ENCODE measurements at places on chromosomes 11 and 22.

DNA sequence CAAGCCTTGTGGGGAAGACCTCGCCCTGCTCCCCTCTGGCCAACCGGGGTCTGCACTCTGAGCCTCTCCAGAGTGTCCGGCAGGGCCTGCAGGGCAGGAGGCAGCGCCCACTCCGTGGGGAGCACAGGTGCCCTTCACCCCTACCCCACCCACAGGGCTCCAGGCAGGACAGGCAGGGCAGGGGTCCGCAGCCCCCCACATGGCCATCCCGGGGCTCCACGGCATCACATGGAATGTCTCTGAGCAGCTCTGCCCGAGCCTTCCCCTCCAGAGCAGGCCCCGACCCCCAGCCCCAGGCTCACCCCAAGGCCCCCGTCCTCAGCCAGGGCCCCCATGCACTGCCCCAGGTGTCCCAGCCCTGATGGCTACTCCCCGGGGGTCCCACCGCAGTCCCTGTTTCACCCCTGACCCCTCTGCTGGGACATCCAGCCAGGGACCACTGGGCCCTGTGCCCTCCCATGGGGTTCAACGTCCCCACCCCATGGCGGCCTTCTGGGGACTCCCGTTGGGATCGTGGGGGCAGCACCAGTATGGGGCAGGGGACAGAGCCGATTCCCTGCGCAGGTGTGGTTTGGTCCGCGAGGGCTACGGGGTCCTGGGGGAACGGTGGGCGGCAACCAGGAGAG, 77.7 kb downstream of the BRD1 start:
- DNase-seq = no peak

DNA sequence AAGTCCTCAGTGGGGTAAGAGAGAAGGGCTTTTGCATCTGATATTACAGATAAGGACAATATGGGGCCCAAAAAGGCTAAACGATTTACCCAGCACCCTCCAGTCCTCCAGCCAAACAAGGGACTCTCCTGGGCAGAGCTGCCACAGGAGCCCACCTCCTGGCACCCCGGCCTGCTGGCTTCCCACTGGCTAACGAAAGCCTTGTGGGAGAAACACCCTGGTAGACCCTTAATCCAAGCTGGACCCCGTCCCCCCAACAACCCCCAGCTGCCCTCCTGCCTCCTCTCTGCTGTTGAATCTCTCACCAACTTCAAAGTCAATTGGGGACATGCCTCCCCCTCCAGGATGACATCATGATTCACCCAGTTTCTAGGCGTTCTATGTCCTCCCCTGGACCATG, 10.8 kb downstream of the C1QTNF6 start:
- no peak for DNase-seq

- no peak for DNase-seq
These were observed 47.9 kb upstream of the ARHGAP42 start for GRCh38 chr11:100639140-100639539.

DNA sequence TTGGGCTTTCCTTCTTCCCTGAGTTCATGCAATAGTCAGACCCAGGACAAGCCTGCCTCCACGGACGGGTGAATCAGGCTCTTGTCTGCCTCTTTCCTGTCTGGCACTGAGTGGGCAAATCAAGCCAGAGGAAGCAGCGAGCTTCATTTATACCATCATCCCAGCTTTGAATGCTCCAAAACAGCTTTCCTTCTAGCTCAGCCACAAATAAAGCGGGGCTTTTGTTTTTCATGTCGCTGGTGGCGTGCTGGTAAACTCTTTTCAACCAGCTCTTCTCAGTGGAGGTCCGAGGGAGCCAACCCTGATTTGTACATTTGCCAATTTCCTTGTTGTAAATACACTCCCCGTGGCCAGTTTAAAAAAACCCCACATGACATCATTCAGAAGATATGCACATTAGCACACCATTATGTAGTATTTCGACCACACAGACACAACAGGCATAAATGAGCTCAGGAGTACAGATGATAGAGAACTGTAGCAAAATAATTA, 8.6 kb downstream of the C11orf91 start:
- DNase-seq = no peak

DNA sequence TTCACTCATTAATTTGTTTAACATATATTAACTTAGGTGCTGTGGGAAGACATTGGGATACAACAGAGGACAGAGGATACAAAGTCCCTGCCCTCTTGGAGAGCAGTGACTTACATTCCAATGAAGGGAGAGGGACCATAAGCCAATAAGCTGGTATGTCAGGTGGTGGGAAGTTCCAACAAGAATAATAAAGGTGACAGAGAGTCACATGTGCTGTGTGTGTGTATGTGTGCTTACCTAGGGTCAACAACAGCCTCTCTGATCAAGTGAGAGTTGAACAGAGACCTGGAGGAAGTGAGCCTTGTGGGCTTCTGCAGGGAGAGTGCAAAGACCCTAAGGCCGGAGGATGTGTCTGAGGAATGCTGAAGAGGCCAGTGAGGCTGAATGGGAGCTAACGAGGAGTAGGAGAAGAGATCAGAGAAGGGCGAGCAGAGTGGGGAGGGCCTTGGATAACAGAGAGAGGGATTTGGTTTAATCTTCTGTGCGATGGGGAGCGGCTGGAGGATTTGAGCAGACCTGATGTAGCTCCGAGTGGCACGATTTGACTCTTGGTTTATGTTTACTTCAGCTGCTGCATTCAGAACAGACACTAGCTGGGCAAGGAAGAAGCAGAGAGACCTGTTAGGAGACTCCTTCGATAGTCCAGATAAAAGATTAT, 35.3 kb downstream of the MAP6 start:
- no peak for DNase-seq

DNA sequence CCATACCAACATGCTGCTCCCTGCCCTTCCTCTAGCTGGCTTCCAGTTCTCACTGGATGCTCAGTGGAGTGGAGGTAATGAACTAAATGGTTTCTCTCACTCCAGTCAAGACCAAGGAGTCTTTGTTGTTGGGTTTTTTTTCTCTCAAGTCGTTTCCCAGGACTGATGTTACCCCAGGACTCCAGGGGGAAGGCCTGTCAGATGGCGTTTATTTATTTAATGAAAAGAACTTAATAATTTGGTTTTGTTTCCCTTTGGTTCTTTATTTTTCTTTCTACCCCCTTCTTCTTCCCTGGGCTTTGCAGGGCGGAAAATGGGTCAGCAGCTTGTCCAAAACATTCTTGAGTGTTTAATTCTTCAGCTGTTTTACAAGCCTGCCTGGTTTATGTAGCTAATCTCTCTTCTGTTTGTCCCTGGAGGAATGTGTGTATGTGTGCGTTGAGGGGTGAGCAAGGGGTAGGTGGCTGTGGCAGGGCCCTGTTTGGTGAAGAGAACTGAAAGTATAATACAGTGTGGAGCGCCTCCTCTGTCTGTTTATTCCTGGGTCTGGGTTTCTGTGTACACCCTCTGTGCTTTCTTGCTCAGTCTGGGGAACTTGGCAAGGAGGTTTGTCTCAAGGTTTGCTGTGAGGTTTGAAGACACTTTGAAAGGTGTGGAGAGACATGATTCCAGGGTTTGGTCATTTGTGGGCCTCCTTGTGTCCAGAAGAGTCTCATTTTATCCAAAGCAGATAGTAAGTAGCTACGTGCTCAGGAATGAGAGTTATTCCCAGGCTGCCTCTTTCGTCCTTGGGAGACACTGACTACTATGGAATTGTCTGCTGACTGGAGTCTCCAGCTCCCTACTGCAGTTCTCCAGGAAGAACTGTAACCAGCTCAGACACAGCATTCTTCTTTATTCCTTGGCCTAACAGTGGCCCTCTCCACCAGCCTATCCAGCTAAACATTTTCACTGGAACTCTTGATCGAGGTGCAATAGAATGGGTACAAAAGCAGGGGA, 175.5 kb downstream of the ADAMTS15 start:
- DNase-seq = no peak

DNA sequence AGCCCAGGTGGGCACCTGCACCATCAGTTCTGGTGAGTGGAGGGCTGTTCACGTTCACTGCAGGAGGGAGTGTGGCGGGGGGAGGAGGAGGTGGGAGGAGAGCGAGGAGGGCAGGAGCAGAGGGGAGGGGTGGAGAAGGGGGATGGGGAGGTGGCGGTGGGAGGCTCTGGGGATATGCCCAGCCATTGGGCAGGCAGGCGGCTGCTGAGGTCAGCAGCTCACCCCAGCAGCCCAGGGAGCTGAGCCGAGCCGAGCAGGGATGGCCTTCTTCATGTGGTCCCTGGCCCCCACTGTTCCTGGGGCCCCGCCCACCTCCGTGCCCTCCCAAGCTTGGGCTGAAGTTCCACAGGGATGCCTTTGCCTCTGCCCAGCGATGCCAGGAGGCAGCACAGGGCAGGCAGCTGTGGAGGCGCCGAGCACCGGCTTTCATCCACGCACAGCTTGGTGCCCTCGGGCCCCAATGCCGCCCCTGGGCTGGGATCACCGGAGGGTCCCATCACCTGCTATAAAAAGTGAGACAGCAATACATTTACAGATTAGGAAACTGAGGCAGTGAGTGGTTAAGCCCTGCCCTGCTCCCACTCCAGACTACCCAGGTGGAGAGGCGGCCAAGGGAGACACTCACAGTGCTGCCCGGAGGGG, 21.6 kb downstream of the RTN4R start:
- no peak for DNase-seq

DNA sequence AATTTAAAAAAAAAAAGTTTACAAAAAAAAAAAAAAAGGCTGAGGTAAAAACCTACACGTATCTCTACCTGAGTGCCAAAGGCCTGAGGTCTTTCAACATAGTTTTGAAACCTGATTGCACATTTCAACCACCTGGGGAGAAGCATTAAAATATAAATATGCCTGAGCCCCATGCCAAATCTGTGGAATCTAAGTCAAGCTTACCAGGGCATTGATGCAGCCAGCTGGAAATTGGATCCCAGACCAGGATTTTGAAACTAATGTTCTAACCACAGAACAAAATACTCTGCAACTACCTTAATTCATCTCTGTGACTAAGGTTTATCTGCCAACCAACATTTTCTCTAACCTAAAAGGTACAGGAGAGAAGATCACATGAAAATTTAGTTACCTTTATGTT, 38.8 kb upstream of the CHRNA10 start:
- DNase-seq = no peak

GRCh38 chr11:111349191-111349695, 29.8 kb downstream of the POU2AF1 start:
- no peak for DNase-seq

DNA sequence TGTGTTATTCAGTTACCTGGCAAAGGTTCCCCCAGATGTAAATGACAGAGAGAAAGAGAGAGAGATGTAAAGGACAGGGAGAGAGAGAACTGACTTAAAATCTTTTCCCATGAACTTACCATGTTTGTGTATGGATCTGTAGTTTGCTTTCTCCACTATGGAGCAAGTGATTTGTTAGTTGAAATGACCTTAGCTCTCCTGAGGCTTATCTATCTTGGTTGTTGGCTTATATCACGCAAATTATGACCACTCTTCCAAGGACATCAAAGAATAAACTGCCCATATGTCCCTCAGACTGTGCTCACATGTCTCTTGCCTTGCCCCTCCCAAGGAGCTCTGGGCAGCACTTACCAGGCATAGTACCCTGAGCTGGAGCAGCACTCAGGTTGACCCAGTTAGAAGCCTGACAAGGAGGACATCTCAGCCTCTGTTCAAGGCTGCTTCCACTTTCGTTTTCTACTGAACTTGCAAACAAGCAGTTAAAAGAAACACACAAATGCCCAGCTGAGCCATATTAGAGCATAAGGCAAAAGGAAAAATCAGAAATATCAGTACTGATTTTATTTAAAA, 95.3 kb upstream of the RCN1 start:
- no peak for DNase-seq

- no peak for DNase-seq
These were observed 44.9 kb downstream of the SHISAL1 start for GRCh38 chr22:44267856-44268255.

DNA sequence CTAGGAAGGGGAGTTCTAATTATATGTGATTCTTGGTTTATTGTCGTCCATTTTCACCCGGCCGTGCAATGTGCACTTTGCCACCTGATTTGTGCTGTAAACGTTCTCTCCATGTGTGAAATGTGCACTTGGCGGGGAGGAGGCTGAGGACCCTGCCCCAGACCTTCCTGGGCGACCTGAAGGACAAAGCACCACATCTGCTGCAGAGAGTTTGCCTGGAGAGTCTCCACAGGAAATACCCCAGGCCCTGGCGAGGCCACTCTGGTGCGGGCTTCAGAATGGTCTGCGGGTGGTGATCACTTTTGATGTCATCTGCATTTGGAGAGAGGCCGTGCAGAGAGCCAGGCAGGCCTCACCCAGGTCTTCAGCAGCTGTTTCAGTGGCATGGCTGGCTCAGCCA, 224.7 kb downstream of the BRD1 start:
- DNase-seq = no peak

DNA sequence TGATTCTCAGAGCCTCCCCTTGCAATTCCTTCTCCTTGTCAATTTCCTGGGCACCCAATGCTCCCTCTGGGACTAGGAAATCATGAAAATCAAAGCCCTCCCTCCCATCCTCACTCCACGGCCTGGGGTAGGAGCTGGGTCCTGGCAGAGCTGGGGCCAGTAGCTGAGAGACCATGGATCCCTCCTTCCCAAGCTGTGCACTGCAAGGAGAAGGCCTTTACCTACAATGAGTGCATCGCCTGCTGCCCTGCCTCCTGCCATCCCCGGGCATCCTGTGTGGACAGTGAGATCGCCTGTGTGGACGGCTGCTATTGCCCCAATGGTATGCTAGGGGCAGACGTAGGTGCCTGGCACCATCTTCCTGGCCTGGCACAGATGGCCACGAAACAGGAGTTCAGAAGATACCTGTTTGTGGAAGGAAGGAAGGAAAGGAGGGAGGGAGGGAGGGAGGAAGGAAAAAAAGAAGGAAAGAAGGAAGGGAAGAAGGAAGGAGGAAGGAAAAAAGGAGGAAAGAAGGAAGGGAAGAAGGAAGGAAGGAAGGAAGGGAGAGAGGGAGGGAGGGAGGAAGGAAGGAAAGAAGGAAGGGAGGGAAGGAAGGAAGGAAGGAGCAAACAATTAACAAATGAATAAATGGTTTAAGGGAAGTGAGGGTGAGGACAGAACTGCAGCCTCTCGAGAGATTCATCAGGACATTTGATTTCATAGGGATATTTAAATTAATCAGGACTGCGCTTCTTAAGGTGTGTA, 12.5 kb downstream of the OTOG start:
- no peak for DNase-seq

DNA sequence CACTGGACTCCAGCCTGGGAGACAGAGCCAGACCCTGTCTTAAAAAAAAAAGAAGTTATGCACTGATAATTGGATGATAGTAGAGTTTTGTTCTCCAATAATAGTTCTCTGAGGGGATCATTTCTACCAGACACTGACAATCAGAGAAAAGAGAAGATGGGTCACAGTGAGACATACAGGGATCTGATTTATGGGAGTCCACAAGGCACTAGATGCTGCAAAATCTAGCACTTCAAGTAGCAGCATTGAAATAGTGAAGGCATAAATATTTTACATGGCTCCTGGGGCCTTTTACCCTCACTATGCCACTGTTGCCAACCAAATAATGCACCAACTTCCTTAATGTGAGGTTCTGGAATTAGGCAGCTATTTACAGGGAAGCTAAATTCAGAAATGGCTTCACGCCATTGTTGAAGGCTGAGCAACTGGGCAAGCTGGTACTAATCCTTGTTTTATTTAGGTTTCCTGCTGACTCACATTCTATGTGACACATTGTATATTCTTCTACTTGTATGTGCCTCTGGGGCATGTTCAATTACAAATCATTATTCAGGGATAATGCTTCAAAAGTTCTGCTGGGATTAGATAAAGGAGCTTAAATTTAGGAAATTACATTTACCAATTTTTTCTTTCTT, 38.2 kb upstream of the ABTB2 start:
- DNase-seq = no peak
